ENCODE measurements at places on chromosomes 5 and 9. TPM values are rescaled to one million over a fixed set of nuclear protein-coding genes. Genes with fewer than 3 reads are reported as not detected.

GRCh38 chr5:154732212-154732611 is 23.0 kb upstream of the LARP1 start:
- DNase-seq, result no peak

The IFNA2 gene
- total RNA-seq, result not detected

The DOCK2 gene
- total RNA-seq, result 194 TPM

The LHX3 gene
- 0.17 TPM for total RNA-seq

DNA sequence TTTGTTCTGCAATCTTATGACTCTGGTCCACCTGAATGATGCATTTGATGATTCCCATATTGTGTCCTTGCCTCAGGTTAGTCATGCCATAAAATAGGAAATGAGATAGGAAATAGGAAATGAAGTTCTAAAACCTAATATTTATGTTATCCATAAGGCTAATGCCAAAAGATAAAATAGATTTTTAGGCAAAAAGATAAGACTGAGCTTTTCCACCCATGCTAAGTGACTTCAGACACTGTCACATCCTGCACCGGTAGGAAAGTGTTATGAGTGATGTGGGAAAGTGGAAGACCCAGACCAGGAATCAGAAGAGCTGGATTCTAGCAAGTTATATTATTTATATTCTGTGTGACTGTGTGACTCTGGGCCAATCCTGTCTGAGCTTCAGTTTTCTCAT is 600.8 kb upstream of the DMAC1 start:
- DNase-seq, result no peak

DNA sequence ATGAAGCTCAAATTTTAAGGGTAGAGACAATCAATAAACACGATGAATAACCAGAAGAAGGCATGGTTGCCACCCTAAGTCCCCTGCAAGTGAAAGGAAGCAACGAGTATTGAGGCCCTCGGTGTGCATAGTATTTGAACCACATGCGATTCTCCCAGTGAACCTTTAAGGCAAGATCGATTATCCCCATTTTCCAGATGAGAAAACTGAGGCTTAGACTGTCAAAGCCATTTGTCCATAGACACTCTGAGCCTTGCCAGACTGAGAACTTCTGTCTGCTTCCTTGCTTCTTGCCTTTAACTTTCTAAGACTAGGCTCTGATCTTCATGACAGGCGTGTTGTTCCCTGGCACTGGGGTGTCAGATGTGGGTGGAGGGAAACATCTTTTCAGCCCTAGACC is 58.2 kb downstream of the COL27A1 start:
- no peak for DNase-seq

DNA sequence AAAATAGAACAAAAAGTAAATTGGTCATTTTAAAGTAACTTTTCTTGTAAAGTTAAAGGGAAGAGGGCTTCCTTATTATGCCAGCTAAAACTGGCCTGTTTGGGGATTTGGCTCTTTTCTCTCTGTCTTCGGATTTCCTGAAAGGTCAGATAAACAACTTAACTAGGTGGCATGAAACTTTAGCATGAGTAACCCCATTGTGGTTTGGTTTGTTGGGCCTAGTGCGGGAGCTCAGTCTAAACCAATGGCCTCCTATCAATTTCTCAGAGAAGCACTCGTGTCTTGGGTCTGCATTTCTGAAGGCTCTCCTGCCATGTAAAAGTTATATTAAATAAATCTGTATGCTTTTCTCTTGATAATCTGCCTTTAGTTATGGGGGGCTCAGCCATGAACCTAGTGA is 48.5 kb upstream of the ANKH start:
- DNase-seq, result no peak

GRCh38 chr5:64632251-64632650 is 58.1 kb upstream of the SHISAL2B start:
- no peak for DNase-seq

DNA sequence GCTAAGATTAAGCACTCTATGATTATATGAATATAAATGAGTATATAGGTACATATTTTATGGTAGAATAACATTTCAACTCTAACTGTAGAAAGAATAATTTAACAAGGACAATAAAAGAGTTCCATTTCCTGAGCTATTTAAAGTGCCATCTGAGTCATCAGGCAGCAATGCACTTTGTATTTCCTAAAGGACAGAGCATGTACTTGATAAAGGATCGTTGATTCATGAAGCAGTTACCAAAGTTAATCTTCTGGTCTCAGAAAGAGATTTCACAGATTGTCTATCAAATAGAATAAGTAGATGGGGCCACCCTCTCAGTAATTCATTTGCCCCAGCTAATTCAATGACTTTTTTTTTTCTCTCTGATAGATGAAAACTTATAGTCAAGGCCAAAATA is 747.8 kb downstream of the CDH18 start:
- DNase-seq, result no peak

DNA sequence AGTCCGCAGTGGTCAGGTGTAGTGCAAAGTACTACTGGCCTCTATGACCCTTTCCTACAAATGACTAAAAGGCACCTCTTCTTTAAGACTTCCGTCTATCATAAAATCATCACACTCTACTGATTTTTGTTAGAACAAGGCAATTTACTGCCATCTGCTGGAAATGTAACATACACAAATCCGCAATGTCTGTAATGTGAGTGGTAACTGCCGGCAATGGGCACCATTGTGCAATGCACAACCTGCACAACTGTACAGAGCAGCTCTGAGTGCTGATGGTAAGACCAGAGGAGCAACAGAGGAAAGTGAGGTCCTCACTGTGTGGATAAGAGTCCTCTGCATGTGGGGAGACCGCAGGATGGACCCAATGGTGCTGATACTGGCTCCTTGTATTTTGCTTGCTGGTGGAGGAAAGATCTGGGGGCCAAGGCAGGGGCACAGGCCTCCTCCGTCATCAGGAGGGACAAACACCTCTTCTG is 103.7 kb downstream of the ATPSCKMT start:
- no peak for DNase-seq

DNA sequence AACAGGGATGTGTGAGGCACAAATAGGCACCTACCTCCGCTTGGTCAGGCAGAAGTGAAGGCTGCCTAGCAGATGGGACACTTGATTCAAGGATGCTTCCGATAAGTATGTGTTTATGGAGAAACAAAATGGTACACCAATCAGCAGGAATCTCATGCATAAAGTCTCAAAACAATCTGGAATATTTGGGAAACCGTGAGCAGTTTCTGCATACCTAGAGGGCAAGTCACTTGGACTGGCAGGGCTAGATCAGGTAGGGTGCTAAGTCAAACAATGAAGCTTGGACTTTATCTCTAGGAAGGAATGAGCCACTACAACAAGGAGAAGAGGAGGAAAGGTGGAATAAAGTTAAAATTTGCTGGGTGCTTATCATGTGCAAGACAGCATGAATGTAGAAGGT is 5.5 kb downstream of the EPB41L4A start:
- DNase-seq, result no peak

Measured in CD8-positive, alpha-beta T cell (primary cell).